ENCODE measurements at places on chromosomes 4 and X.

GRCh38 chr4:188029114-188029513 lies 33.5 kb downstream of the ZFP42 start:
- DNase-seq, result no peak

DNA sequence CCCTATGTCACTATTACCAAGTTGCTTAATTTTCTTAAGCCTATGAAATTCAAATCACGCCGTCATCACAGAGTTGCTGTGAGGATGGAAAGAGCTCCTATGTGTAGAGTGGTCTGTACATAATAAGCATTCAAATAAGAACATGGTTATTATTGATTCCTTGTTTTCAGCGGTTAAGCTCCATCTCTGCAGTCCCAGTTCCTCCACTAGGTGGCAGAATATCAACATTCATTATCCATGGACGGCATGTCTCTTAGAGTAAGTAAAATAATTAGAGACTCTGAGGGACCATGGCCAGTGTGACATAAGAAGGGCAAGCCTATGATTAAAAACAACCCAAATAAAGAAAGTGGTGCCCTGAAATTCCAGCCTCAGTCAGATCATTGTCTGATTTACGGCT lies 132.5 kb upstream of the NHS start:
- DNase-seq, result no peak

GRCh38 chr4:89029591-89029990 lies 27.4 kb downstream of the FAM13A start:
- DNase-seq, result no peak

DNA sequence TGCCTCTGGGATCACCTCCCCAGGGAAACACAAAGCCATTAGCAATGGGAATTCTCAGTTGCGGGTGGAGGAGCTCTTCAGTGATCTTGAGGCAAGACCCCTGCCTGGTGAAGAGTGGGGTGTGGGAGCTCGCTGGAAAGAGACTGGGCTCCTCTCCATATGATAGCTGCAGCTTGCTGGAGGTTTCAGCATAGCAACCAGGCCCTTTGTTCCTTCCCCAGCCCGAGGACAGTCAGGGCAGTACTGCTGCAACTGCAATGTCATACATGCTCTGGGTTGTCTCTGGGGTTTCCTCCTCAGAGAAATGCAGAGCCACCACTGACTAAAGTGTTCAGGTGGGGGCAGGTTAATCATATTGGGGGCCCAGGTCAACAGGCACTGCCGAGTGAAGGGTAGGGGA lies 81.3 kb downstream of the ARHGAP24 start:
- no peak for DNase-seq

DNA sequence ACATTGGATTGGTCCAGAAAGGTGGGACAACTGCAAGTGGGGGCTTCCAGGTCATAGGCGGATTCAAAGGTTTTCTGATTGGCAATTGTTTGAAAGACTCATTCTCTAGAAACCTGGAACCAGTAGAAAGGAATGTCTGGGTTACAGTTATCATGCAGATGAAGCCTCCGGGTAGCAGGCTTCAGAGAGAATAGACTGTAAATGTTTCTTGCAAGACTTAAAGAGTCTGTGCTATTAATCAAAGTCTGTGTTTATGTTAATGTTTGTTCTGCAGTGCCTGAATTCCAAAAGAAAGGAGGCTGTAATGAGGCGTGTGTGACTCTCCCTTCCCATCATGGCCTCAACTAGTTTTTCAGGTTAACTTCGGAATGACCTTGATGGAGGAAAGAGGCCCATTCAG lies 43.9 kb upstream of the GC start:
- no peak for DNase-seq

GRCh38 chr4:124913237-124913636 lies 200.7 kb upstream of the ANKRD50 start:
- DNase-seq, result no peak

GRCh38 chr4:156073976-156074375 lies 120.3 kb upstream of the CTSO start:
- DNase-seq, result no peak

DNA sequence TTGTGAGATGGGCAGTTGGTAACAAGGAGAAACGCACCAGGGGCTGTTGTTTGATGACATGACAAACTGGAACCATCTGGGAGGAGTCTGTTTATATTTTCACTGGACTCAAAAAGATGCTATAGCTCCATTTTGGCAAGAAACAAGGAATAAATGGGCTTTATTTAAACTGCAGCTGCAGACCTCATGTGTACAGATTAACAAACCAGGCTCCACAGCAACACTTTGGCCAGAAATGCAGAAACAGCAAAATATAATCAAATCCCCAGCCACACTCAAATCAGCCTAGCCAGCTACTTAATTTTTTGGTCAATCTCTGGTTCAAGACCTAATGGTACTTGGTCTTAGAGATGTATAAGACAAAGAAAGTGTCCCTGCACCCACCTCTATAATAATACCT lies 52.7 kb downstream of the ASB9 start:
- DNase-seq, result no peak

- no peak for DNase-seq
Measured at GRCh38 chrX:25873196-25873595, 264.9 kb upstream of the MAGEB18 start.

GRCh38 chr4:53586121-53586816 lies 5.0 kb downstream of the LNX1 start:
- DNase-seq, result no peak

DNA sequence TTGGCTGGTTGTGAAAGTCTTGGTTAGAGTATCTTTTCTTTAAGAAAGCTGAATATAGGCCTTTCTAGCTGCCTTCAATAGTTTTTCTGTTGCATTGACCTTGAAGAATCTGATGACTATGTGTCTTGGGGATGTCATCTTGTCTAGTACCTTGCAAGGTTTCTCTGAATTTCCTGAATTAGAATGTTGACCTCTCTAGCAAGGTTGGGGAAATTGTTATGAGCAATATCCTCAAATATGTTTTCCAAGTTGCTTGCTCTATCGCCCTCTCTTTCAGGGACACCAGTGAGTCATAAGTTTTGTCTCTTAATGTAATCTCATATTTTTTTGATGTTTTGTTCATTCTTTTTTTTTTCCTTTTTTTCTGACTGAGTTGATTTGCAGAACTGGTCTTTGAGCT lies 194.7 kb downstream of the RAB28 start:
- no peak for DNase-seq

- DNase-seq, result no peak
Measured at GRCh38 chr4:154332681-154333421, 158.7 kb downstream of the DCHS2 start.

DNA sequence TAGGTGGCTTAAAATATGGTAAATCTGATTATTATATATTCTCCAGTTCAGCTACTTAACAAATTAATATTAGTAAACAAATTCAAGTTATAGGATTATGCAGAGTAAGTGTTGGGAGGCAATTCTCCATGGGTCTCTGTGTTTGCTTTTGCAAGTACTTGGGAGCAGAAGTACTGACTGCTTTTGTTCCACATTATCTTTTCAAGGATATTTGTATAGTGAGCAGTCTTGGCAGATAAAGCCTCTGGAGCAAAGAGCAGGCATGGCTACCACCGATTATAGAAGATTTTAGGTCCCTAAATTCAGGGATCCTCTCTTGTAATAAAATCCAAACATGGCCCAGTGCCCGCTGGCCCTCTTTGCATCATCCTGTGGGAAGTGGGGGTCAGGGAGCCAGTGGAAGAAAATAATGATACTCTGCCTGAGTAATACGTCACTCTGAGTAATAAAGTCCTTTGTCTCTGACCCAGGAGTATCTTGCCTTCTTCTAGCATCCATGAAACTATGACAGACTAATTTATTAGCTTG lies 23.2 kb downstream of the NDNF start:
- DNase-seq, result no peak

GRCh38 chr4:2932321-2932950 lies 30.8 kb downstream of the NOP14 start:
- no peak for DNase-seq

- no peak for DNase-seq
Measured at GRCh38 chrX:153816831-153817690, 13.3 kb downstream of the PDZD4 start.

DNA sequence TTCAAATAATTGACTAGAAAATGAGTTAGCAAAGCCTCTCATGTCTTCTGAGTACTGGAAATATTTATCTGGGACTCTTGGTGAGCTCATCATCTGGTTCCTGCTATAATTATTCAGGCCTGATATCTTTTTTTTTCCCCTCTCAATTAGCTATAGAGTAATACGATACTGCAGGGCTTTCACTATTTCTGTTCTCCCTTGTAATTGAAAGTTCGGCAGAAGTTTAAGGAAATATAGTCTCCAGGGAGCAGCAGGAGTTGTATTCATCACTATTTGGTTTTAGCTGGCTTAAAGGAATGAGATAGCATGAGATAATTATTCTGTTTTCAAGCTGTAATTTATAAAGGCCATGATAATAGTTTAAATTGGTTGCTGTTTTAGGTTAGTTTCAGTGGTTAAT lies 378.6 kb upstream of the EPHA5 start:
- no peak for DNase-seq

GRCh38 chrX:112851806-112852205 lies 11.2 kb upstream of the AMOT start:
- DNase-seq, result no peak

DNA sequence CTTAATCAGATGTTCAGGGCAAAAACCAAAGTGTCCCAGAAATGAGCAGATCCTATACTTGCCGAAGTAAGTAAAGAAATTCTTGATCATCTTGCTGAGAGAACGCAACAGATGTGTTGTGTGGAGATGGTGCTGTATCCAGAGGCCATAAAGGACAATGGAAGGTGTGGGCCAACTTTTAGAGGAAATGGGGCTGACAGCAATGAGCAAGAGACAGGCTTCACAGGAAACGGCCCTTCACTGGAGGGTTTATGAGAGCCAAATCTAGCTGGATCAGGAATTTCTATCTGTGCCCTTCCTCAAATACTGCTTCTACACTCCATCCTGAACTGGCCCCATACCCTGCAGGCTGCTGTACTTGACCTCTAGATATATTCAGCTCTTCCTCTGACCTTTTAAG lies 583.9 kb upstream of the DIPK2B start:
- no peak for DNase-seq

- no peak for DNase-seq
Measured at GRCh38 chrX:477441-478012, 90.8 kb upstream of the PPP2R3B start.

GRCh38 chr4:38698176-38698575 lies 34.2 kb downstream of the KLF3 start:
- DNase-seq, result no peak

DNA sequence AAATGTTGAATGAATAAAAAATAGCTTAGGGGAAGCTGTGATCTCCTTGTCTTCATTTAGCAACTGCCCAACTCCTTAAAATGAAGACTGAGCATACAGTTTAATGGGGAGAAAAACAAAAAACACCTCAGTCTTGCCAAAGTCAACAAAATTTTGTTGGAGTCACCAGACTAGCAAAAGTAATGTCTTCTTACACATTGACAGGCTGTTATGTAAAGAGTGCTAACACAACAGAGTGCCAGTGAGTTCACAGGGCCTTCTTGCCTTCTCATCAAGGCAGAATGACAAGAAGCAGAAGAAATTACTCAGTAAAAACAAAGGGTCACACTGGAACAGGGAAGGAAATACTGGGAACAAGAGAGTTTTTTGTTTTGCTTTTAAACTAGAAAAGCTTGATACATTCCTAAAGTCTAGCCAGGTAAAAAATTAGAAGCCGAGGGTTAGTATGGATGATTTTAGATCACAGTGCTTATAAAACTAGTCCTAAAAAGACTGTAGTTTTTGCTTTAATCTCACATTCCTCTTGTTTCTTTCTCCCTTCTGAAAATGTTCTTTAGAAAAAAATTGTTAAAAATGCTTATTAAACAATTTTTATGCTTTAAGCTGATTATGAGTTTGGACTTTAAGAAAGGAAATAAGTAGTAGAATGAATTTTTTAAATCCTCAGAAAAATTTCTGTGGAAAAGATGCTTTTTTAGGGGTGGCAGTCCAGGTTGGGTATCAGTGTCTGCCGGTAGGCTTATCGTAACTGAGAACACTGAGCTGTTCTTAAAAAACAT lies 38.7 kb upstream of the FRAS1 start:
- no peak for DNase-seq

DNA sequence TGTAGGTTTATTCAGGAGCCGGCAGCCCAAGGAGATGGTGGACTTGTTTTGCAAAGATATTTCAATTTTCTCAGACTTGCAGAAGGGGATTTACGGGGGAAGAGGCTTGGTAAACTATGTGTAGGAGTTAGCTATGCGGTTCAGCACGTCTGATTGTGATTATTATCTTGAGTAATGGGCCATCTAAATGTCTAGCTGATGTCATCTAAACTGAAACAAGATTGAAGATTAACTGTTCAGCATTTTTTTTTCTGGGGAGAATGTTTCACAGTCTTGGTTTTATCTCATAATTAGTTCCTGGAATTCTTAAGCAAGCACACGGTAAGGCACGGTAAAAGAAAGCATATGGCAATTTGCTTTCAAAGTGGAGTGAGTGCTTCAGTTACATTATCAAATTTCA lies 207.3 kb upstream of the CXorf51B start:
- DNase-seq, result no peak

GRCh38 chrX:10223276-10223675 lies 66.5 kb downstream of the CLCN4 start:
- no peak for DNase-seq
